Left ventricle myocardium superior (tissue), 1 donor: ENCODE measurements at places on chromosomes 1 and 21.

DNA sequence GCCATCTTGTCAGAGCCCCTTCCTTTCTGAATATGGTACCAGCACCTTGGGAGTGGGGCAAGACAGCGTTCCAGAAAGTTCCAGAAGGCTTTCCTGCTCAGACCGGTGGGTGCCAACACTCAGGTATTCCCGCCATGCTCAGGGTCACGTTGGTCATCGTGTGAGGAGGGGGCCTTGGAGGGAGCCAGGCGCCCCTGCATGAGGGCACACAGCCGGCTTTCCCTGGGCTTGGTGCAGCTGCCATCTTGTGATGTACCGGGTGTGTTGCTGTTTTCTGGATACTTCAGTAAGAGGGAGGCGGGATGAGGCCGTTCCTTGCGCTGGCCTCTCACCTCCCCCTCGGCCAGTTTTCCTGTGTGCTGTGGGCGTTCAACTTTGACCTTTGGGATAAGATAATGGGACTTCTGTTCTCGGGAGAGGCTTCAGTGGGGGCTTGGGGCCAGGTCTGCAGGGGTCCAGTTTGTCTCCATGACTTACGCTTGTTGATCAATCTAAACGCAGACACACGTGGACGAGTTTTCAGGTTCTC lies 69.7 kb downstream of the PRDM16 start:
- no peak for DNase-seq

- no peak for DNase-seq
Observed at GRCh38 chr1:87735750-87736149, 407.1 kb downstream of the LMO4 start.

DNA sequence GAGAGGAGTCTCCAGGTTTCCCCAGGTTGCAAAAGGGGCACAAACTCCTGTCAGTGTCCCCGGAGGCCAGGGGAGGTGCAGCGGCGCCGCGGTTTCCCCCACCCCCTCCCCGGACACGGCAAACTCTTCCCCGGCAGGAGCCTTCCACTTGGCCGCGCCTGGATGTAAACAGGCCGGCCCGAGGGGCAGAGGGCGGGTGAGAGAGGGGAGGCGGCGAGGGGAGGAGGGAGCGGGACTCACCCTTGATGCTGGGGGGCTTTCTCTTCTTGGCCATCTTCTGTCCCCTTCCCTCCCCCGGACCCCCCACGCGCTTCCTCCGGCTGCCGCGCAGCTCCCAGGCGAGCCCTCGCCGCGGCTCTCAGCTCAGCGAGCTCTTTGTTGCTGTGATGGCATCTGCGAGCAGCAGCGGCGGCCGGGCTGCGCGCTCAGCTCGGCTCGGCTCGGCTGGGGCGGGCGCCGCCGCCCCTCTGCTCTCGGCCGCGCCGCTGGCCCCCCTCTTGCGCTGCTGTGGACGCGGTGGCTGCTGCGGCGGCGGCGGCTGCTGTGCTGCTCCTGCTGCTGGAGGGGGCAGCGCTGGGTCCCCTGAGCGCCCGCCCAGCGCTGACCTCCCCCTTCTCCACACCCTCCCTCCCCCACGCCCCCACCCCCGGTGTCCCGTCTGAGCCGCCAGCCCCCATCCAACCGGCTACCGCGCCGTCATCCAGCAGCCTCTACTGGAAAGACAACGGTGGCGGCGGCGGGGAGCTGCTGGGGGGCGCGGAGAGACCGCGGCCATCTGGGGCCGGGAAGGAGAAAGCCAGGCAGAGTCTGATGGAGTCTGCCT lies 4.9 kb upstream of the SLC44A5 start:
- peak; percentile 48 for DNase-seq

- DNase-seq = no peak
Observed at GRCh38 chr1:90339811-90340210, 344.9 kb downstream of the ZNF326 start.

GRCh38 chr1:18384059-18384458 lies 96.7 kb upstream of the KLHDC7A start:
- DNase-seq = no peak
